Naive thymus-derived CD4-positive, alpha-beta T cell (primary cell): ENCODE measurements at places on chromosomes 3 and 15. TPM values are rescaled to one million over a fixed set of nuclear protein-coding genes. Genes with fewer than 3 reads are reported as not detected.

- no peak overlapping the region for H3K27ac ChIP-seq
- H3K36me3 ChIP-seq, result no peaks in the 10 kb centered on the region
- H3K4me1 ChIP-seq, result peaks cover 15% of the 10 kb centered on the region
- no peak overlapping the region for H3K4me3 ChIP-seq
Observed at GRCh38 chr15:39625451-39625850, 44.6 kb downstream of the THBS1 start.

- H3K36me3 ChIP-seq, result no peaks in the 10 kb centered on the region
- H3K27ac ChIP-seq, result no peak overlapping the region
- no peaks in the 10 kb centered on the region for H3K4me1 ChIP-seq
- no peak for DNase-seq
- H3K4me3 ChIP-seq, result no peak overlapping the region
- H3K27me3 ChIP-seq, result no peaks in the 10 kb centered on the region
Observed at GRCh38 chr15:42402455-42403205, 43.3 kb downstream of the CAPN3 start.

DNA sequence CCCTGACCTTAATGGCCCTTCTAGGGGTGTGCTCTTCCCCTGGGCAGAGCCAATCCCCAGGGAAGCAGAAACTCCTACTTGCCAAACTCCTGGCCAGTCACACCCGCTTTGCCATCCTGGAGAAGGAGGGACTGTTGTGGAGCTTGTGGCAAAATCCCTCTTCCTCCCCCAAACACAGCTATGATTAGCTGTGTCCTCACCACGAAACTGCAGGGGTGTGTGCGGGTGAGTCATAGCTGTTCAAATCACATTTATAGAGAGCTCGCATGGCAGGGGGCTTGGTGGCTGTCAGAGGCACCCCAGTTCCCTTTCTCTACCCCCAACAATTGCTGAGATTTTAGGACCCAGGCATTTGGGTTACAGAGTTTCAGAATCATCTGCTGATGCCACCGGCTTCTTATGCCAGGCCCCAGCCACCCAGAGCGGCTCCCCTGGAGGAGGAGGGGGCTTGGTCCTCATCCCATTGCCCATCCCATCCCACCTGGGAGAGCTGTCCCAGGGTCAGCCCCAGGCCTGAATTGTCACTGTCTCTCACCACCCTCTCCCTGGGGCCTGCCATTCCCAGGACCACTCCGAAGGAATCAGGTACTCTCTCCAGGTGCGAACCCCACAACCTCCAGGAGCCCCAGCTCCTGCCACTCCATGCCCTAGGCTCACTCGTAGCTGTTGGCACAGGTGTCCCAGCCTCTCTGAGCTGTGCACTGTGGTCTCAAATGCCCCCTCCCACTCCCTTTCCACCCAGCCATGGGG lies 28.8 kb upstream of the MAGEF1 start:
- DNase-seq, result no peak
- no peaks in the 10 kb centered on the region for H3K4me1 ChIP-seq
- no peaks in the 10 kb centered on the region for H3K36me3 ChIP-seq
- H3K27ac ChIP-seq, result no peak overlapping the region

- no peaks in the 10 kb centered on the region for H3K27me3 ChIP-seq
- no peak for DNase-seq
- H3K27ac ChIP-seq, result no peak overlapping the region
- no peaks in the 10 kb centered on the region for H3K4me1 ChIP-seq
- H3K4me3 ChIP-seq, result no peak overlapping the region
Observed at GRCh38 chr15:57949374-57949943, 116.1 kb downstream of the ALDH1A2 start.

- no peaks in the 10 kb centered on the region for H3K27me3 ChIP-seq
- H3K36me3 ChIP-seq, result no peaks in the 10 kb centered on the region
- H3K4me1 ChIP-seq, result no peaks in the 10 kb centered on the region
- DNase-seq, result no peak
- H3K27ac ChIP-seq, result no peak overlapping the region
Observed at GRCh38 chr3:192958219-192958872, 40.7 kb upstream of the MB21D2 start.

- H3K27ac ChIP-seq, result no peak overlapping the region
- H3K4me3 ChIP-seq, result no peak overlapping the region
- H3K27me3 ChIP-seq, result no peaks in the 10 kb centered on the region
- no peak for DNase-seq
Observed at GRCh38 chr3:151236316-151236715, 33.3 kb upstream of the GPR171 start.

- H3K4me3 ChIP-seq, result no peak overlapping the region
- H3K36me3 ChIP-seq, result no peaks in the 10 kb centered on the region
- DNase-seq, result no peak
- H3K27me3 ChIP-seq, result no peaks in the 10 kb centered on the region
Observed at GRCh38 chr3:112776000-112776399, 70.7 kb downstream of the CD200R1L start.

GRCh38 chr3:72182206-72182605 lies 397.3 kb upstream of the PROK2 start:
- no peak for DNase-seq
- no peak overlapping the region for H3K4me3 ChIP-seq
- peaks cover 2% of the 10 kb centered on the region for H3K4me1 ChIP-seq
- H3K27me3 ChIP-seq, result no peaks in the 10 kb centered on the region

DNA sequence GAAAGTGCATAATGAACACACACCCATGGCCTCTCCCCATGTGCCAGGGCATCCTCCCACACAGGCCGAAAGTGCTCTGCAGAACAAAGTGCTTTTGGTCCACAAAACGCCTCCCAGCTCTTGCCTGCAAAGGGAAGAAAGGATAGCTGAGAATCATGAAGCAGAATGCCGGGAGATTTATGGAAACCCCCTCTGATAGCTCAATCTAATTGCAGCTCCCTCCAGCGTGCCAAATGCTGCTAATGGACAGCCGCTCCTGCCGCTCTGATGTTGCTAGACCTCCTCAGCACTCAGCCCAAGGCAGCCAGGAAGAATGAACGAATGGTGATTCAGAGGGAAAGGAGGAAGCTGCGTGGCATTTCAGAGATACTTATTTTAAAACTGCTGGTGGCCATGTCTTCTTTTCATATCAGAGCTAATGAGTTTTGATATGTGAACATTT lies 145.3 kb downstream of the TJP1 start:
- H3K4me1 ChIP-seq, result no peaks in the 10 kb centered on the region
- no peaks in the 10 kb centered on the region for H3K36me3 ChIP-seq
- no peak overlapping the region for H3K27ac ChIP-seq
- H3K27me3 ChIP-seq, result peaks cover 3% of the 10 kb centered on the region

DNA sequence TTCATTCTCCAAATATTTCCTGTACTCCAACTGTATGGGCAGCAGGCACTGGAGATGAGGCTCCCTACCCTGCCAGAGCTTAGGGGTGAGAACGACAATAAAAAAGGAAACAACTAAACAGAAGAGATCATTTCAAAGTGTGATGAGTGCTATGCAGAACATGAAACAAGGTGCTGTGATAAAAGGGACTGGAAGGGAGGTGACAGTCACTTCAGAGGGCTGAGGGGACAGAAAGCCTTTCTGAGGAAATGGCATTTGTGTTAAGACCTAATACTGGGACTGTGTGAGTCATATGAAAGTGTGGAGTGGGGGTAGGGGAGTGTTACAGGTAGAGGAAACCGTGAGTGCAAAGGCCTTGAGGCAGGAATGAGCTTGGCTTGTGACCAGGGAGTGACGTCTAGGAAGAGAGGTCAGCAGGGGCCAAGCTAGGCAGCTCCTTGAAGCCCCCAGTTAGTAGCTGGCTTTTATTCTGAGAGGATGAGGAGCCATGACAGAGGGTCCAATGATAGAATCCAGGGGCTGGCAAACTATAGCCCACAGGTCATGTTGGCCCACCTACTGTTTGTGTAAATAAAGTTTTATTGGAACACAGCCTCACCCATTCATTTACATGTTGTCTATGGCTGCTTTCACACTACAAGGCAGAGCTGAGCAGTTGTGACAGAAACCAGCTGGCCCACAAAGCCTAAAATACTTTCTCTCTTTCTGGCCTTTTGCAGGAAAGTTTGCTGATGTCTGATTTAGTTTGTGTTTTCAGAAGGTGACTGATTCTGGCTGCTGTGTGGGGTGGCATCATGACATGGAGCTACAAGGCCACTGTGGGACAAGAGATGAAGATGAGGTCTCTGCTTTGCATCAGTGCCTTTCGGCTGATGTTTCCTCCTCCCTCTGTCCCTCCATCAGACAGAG lies 56.6 kb downstream of the LSM3 start:
- H3K4me1 ChIP-seq, result no peaks in the 10 kb centered on the region
- no peaks in the 10 kb centered on the region for H3K27me3 ChIP-seq
- H3K27ac ChIP-seq, result no peak overlapping the region
- H3K36me3 ChIP-seq, result no peaks in the 10 kb centered on the region

DNA sequence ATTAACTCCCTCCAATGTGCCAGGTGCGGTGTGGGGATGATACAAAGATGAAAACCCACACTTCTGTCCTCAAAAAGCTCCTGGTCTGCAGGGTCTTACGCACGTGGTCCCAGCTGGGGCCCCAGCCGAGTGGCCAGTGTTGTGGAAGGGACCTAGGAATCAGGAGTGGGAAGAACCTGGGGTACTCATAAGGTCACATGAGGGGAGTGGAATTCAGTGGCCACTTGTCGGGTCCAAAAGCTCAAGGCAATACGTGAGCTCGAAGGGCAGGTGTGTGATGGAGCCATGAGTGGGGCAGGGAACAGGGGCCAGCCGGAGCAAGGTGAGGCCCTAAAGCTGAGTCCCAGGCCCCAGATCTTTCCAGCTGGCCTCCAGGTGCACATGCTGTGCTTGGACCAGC lies 260.0 kb upstream of the LYSMD4 start:
- no peaks in the 10 kb centered on the region for H3K27me3 ChIP-seq
- no peak for DNase-seq
- no peaks in the 10 kb centered on the region for H3K4me1 ChIP-seq

GRCh38 chr3:101262393-101263240 lies 57.8 kb downstream of the IMPG2 start:
- H3K36me3 ChIP-seq, result no peaks in the 10 kb centered on the region
- H3K4me1 ChIP-seq, result no peaks in the 10 kb centered on the region
- no peak overlapping the region for H3K4me3 ChIP-seq
- no peak for DNase-seq
- H3K27ac ChIP-seq, result no peak overlapping the region

- no peak for DNase-seq
- H3K4me1 ChIP-seq, result no peaks in the 10 kb centered on the region
- H3K36me3 ChIP-seq, result no peaks in the 10 kb centered on the region
- no peaks in the 10 kb centered on the region for H3K27me3 ChIP-seq
Observed at GRCh38 chr3:69658514-69659140, 80.6 kb upstream of the MITF start.

- H3K27ac ChIP-seq, result no peak overlapping the region
- no peaks in the 10 kb centered on the region for H3K4me1 ChIP-seq
- no peaks in the 10 kb centered on the region for H3K27me3 ChIP-seq
Observed at GRCh38 chr3:29971895-29972294, 634.5 kb upstream of the TGFBR2 start.

GRCh38 chr3:31692751-31693150 lies 160.0 kb downstream of the STT3B start:
- no peaks in the 10 kb centered on the region for H3K27me3 ChIP-seq
- H3K4me3 ChIP-seq, result no peak overlapping the region
- no peak overlapping the region for H3K27ac ChIP-seq
- H3K4me1 ChIP-seq, result no peaks in the 10 kb centered on the region
- no peak for DNase-seq

DNA sequence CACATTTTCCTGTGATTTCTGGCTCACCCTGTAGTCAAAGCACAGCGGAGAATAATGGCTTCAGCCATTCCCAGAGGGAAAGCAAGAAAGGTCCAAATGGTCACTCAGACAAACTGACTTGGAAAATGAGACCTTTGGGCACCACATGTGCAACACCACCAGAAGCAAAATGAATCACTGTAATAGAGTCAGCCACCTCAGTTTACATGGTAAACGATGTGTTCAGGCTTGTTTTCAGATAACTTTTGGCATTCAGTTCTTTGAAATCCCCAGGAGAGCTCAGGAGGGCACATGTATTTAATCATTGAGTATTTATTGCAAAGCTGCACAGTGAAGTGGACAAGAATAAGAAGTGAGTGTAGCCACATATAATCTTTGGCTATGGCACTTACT lies 38.4 kb upstream of the ALCAM start:
- no peaks in the 10 kb centered on the region for H3K4me1 ChIP-seq
- no peak for DNase-seq
- H3K4me3 ChIP-seq, result no peak overlapping the region

DNA sequence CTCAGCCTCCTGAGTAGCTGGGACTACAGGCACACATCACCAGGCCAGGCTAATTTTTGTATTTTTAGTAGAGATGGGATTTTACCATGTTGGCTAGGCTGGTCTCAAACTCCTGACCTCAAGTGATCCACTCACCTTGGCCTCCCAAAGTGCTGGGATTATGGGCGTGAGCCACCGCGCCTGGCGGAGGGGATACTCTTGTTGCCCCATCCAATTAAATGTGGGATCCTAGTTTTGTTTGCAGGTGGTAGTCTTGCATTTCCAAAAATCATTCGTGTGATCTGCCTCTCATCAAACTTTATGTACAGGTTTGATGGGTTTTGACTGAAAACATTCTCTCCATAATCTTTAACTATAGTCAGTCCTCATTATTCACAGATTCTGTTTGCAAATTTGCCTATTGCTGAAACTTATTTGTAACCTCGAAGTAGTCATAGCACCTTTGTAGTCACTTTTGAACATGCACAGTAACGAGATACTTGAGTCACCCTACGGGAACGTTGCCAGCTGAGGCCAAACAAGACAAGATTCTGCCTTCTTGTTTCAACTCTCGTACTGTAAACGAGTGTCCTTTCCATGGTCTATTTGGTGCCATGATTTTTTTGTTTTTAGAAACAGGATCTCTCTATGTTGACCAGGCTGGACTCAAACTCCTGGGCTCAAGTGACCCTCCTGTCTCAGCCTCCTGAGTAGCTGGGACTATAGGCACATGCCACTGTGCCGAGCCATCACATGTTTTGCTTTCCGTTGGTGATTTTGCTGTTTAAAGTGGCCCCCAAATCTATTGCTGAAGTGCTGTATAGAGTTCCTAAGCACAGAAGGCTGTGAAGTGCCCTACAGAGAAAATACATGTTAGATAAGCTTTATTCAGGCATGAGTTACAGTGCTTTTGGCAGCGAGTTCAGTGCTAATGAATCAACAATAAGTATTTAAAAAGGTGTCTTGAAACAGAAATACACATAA lies 8.1 kb upstream of the MAPK6 start:
- no peak overlapping the region for H3K27ac ChIP-seq
- H3K4me1 ChIP-seq, result peaks cover 9% of the 10 kb centered on the region

DNA sequence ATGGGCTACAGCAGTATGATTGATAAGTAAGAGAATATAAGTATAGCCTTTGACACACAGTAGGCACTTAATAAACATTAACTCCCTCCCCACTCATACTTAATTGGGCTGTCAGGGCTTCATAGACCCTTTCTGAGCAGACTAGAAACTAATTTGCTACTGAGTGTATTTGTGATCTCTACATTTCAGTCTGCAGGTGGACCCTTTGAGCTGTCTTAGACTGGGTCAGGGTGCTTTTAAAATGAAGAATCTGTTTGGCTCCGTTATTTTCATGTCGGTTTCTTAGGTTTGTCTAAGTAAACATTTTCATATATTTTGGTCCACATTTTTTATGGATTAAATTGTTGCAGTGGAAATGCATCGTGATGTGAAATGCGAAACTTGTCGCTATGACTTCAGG lies 50.3 kb upstream of the SELENOK start:
- no peaks in the 10 kb centered on the region for H3K27me3 ChIP-seq
- no peak overlapping the region for H3K27ac ChIP-seq
- DNase-seq, result no peak
- H3K4me3 ChIP-seq, result no peak overlapping the region

Gene TEX55
- not detected for total RNA-seq

Gene NR2E3
- not detected for total RNA-seq

Gene NMNAT3
- 6.2 TPM for total RNA-seq

Gene TMEM45A
- total RNA-seq, result 0.36 and 0.44 TPM in 2 replicates

Gene SUCNR1
- total RNA-seq, result not detected

Gene SLC28A1
- not detected for total RNA-seq

Gene GATA2
- 70.9 TPM for total RNA-seq

Gene ITGA11
- 0.03 TPM for total RNA-seq

Gene PLSCR2
- not detected for total RNA-seq

Gene ITPR1
- total RNA-seq, result 83.8 TPM

Gene CHRNA3
- total RNA-seq, result not detected

Gene GOLGA8G
- not detected for total RNA-seq
